ENCODE measurements at places on chromosomes 5 and 9.

GRCh38 chr5:92309336-92309991 lies 926.3 kb upstream of the ARRDC3 start:
- no peak for DNase-seq

- DNase-seq = no peak
Observed at GRCh38 chr5:14452685-14453454, 128.7 kb upstream of the OTULINL start.

- no peak for DNase-seq
Observed at GRCh38 chr5:75588666-75589065, 22.6 kb upstream of the ANKDD1B start.

GRCh38 chr5:75048457-75048953 lies 3.9 kb downstream of the GCNT4 start:
- DNase-seq = no peak

GRCh38 chr5:94778732-94779131 lies 160.3 kb downstream of the SLF1 start:
- no peak for DNase-seq

DNA sequence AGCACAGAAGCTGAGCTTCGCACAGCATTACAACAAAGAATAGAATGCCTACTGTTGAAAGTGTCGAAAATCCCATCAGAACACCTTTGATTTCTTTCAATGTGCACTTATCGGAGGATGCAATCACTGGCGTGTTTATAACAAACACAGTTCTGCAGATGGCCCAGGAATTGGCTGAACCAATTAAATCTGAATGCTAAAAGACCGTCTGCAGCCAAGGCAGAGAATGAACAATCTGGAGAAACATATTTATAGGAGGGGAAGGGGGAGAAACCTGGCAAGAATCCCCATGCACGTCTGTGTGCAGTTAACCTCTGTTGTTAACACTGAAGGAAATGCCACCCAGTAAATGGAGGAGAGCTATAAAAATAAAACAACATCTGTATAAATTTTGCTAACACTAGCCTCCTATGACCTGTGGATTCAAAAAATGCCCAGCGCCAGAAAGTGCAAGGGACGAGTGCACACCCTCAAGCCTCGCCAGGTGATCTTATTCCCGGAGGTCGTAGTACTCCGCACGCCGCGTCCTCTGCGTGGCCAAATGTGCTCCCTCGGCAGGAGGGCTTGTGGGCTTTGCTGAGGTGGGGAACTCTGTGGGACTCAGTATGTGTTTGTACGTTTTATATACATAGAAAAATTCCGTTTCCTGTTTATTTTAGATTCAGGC lies 56.8 kb downstream of the PTCH1 start:
- DNase-seq = no peak

- DNase-seq = no peak
Observed at GRCh38 chr5:93054424-93055163, 526.4 kb downstream of the NR2F1-AS1 start.

- no peak for DNase-seq
Observed at GRCh38 chr9:120876842-120877240, at the start of gene PHF19. Gene PHF19, minus strand, starts transcription at chr9:120877188. Its CDS starts 2,447 bp downstream, at chr9:120874741.

GRCh38 chr9:121679901-121680635 lies 28.6 kb downstream of the DAB2IP start:
- DNase-seq = no peak

- DNase-seq = no peak
Observed at GRCh38 chr9:94915476-94916450, 189.3 kb downstream of the AOPEP start.

DNA sequence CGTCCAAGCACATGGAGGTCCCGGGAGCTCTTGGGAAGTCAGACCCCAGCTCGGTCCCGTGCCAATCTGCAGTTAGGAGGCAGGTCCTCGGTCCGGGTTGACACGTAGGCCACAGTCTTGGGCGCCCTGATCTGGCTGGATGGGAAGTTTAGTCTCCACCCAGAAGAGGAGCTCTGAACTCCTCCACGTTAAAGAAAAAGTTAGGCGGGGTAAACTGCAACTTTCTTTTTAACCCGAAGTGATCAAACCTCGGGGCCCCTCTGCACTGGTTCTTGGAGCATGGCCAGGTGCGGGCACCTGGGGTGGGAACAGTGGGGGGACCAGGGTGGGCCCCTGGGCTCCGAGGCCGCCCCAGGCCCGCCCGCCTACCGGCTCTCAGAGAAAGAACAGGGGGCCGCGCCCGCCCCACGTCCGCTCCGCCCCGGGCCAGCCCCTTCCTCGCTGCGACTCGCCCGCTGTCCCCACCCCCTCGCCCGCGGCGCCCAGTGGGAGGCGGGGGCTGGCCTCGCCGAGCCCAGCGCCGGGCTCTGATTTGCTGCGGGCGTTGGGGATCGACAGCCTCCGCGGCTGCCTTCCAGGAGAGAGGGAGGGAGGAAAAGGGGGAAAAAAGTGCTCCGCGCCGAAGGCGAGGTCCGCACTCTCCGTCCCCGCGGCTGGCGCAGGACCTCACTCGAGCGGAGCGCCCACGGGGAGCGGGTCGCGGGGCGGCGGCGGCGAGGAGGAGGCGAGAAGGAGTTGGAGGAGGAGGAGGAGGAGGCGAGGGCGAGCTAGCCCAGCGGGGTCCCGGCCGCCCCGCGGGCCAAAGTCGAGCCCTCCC lies at the start of gene COL5A1:
TSS of gene COL5A1 (plus strand) at position 631 of the 817 bp plus-strand sequence. CDS start 385 bp downstream, outside the sequence.
- no peak for DNase-seq

DNA sequence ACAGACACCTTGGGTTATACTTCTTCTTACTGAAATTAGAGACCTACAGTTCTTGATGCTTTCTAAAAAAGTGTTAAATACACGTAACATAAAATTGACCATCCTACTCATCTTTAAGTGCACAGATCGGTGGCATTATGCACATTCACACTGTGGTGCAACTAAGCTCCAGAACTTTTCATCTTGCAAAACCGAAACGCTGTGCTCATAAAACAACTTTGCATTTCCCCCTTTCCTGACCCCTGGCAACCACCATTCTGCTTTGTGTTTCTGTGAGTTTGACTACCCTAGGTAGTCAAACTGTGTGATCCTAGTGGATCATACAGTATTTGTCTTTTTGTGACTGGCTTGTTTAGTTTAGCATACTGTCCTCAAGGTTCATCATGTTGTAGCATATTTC lies 3.9 kb downstream of the MVB12B start:
- DNase-seq = no peak

DNA sequence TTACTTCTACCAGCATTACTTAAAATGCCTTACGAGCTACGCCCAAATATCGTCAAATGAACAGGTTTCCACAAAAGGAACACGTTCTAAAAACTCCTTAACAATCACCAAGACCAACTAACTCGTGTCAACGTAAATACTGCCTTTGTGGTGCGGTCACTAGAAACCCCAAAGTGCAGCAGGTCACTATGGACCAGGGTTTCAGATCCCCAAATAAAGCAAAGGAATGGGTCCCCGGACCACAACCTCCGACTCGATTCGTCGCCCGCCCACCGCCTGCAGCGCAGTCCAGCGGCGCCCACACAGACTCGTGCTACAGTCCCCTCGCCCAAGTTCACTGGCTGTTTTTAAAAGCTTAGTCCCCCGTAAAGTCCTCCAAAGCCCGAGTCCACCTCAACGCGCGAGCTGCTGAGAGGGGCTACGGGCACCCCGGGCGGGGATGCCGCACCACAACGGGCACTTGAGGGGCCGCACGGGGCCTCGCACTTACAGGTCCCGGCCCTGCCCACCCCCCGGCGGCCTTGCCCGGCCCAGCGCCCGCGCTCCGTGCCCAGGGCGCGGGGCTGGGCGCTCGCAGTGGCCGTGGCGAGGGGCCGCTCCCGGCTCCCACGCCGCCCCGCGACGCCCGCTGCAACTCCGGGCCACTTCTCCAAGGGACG lies 1.1 kb downstream of the NFIB start:
- no peak for DNase-seq

- no peak for DNase-seq
Observed at GRCh38 chr9:83312537-83312936, 225.7 kb downstream of the FRMD3 start.

DNA sequence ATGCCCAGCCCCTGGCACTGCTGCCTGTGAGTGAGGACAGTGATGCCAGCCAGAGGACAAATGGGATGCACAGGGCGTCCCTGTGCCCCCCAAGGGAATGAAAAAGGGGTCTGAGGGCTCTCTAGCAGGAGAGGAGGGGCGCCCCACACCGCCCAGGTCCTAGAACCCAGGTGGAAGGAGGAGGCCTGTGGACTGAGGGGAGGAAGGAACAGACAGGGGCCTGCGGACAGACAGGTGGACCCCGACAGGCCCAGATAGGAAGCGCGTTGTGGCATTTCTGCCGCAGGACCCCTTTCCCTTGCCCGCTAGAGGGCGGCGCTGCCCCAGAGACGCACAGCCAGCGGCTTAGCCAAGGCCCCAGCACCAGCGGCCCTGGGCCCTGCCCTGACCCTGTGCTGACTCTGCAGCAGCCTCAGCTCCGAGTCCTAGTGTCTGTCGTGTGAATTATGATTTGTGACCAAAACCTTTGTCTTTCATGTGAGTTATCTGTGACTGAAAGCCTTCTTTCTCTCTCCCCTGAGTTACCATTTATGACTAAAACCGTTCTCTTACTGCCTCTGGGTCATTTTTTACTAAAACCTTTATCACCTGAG lies 30.7 kb downstream of the TRIP13 start:
- peak; percentile 57 for DNase-seq

DNA sequence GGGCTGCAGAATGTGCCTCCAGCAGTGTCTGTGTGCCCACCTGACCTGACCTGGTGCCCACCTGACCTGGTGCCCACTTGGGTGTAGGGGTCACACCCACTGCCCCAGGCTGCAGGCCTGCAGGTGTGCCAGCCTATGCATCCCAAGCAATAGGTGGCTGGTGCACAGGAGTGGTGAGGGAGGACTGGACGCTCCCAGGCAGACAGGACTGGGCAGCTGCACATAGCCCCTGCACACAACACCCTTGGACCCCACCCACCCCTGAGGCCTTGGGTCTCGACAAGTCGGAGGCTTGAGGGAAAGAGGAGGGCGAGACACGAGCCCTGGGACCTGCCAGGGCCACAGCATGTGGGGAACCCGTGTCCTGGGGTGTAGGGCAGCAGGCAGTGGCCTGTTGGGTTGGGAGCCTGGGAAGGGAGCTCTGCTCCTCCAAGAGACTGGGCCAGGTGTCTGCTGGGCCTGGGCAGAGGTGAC lies 10.8 kb upstream of the NRARP start:
- DNase-seq = no peak

DNA sequence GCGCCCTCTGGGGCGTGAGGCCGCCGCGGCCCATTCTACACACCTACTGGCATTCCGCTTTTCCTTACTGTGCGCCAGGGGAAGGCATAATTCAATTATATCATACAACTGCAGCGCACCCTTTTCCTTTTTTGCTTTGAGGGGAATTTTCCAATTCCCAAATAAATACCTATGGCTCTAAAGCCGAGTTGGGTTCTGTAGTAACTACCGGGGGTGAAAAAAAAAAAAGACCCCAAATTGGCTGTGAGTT lies 34.1 kb upstream of the NFIB start:
- no peak for DNase-seq

- DNase-seq = no peak
Observed at GRCh38 chr9:96215841-96216240, 86.1 kb downstream of the HSD17B3 start.

- DNase-seq = no peak
Observed at GRCh38 chr5:128427921-128428320, 110.1 kb downstream of the FBN2 start.

DNA sequence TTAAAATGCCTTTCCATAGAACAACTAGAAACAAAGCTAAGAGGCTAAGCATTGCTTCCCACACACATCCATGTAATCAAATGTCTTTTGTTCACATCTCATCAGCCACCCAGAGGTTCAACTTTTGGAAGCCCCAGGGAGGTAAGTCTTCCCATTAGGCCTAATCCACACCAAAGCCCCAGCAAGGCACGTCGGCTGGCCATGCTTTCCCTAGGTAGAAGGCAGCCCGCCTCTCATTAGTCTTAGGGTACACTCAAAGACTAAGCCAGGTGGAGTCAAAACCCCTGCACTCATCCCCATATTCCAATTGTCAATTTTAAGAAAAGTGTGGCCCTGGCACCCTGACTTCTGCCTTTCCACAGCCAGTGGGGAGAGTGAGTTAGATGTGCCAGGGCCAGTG lies 87.9 kb downstream of the ATPSCKMT start:
- DNase-seq = no peak

- no peak for DNase-seq
Observed at GRCh38 chr9:107779731-107780130, 290.2 kb upstream of the KLF4 start.

GRCh38 chr5:43432486-43433375 lies 20.5 kb upstream of the CCL28 start:
- no peak for DNase-seq

DNA sequence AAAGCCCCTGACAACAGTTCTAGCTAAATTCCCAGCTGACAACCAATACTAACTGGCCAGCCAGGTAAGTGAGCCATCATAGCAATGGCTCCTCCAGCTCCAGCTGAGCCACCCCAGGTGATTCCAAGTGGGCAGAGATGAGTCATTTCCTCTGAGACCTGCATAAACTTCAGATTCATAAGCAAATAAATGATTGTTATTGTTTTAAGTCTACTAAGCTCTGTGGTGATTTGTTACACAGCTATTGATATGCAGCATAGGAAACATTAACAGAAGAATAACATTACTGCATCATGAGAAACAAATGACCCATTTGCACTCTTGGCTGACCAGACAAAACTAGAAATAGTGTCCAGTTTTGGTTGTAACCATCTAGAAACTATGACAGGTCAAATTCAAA lies 60.3 kb downstream of the TTC39B start:
- no peak for DNase-seq

GRCh38 chr9:84851935-84852585 lies 182.5 kb downstream of the NTRK2 start:
- no peak for DNase-seq

GRCh38 chr9:27638716-27639115 lies 65.4 kb upstream of the C9orf72 start:
- no peak for DNase-seq

GRCh38 chr9:1619915-1620710 lies 395.0 kb upstream of the SMARCA2 start:
- no peak for DNase-seq

DNA sequence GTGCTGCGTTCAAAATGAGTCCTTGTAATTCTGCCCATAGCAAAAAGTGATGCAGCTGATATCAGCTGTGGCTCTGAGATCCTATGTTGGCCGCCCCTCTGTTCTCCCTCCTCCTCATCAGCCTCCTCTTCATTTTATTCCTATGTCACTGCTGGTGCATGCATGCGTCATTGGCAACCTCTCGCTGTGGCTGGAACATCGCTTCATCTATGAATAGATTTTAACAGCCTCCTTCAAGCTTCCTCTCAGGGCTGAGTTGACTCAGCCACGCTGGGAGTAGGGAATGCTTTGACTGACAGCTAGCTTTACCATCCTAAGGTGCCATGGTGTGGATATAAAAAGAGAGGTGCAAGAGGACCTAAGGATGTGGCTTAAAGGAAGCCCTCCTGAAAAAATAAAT lies 303.5 kb downstream of the PLK2 start:
- DNase-seq = no peak

- DNase-seq = no peak
Observed at GRCh38 chr9:22244139-22245011, 202.2 kb upstream of the DMRTA1 start.

GRCh38 chr5:78503958-78504653 lies 143.7 kb downstream of the SCAMP1 start:
- DNase-seq = no peak

Measured in activated CD4-positive, alpha-beta T cell treated with anti-CD3 and anti-CD28 coated beads, Interleukin-2, amount 50 U/mL, for 24 hours (primary cell).